HAP-1 (cell line): ENCODE measurements at places on chromosomes 16 and 17.
A peak's percentile ranks its signal among the peaks of the same experiment; 100 is the strongest.

GRCh38 chr17:19753051-19753509 is 5.0 kb upstream of the ALDH3A1 start:
- DNase-seq, result no peak

DNA sequence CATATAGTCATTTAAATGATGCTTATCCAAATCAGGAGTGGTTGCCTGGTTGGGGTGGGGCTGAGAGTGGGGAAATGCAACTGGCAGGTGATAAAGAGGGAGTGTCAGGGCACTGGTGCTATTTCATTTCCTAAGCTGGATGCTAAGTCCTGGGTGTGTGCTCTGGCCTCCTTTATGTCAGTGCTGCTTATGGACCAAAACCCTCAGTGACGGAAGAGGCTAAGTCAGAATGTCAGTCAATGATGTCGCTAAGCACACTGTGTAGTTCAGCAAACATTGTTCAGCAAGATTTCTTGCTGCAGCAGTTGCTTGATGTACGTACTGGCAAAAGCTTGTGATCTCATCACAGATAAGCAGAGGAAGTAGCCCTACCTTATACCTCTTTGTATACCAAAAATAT is 16.4 kb upstream of the FLCN start:
- no peak for DNase-seq

GRCh38 chr17:3512505-3513171 is 36.8 kb downstream of the ASPA start:
- peak; percentile 7 for DNase-seq

DNA sequence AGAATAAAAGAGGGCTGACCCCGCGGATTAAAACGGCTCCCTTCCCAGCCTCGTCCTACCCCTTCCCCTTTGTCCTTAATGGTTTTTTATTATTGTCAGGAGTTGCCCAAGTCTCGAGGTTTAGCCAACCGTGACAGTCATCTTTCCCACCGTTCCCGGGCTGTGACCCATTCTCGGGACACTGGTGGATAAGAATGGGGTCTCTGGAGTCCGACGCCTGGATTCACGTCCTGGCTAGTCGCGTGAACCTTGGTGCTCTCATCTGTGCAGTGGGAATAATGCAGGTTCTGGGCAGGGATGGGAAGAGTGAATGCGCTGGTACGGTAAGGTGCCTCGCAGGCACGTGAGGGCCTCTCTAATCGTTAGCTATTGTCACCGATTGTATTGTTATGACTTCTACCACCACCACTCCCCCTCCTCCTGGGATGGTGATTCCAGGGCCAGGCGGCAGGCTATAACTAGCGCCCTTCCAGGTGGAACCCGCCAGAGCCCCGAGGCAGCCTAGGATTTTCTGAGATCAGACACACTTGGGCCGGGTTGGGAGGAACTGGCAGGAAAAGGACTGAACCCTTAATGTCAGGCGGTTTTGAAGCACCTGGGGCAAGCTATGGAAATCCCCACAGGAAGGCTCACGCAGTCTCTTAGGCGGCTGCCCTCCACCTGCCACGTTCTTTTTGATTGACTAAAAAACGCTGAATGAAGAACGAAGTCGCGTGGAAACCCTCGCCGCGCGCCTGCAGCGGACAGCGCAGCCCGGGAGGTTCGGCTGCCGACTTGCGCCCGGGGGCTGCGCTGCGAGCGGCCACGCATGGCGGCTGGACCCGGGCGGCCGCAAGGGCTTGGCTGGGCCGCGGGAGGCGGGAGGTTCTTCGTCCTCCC is 2.7 kb downstream of the HS3ST3B1 start:
- no peak for DNase-seq

GRCh38 chr16:84633622-84634021 is 14.7 kb upstream of the KLHL36 start:
- no peak for DNase-seq

DNA sequence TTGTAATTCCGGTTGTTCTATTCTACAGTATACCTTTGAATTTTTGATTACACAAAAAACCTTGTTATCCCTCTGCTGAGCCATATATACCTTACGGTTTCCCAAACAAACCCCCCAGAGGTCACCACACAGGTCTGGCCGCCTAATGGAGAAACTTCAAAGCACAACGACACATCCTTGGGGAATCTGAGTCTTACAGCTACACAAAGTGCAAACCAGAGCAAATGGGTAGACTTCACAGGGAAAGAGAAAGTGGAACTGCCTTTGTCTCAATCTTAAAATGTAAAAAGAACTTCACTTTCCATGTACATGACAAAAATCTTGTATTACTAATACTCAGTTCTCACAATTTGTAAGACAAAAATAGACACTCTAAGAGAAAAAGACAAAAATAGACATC is 2.7 kb downstream of the FBXO31 start:
- peak; percentile 20 for DNase-seq

DNA sequence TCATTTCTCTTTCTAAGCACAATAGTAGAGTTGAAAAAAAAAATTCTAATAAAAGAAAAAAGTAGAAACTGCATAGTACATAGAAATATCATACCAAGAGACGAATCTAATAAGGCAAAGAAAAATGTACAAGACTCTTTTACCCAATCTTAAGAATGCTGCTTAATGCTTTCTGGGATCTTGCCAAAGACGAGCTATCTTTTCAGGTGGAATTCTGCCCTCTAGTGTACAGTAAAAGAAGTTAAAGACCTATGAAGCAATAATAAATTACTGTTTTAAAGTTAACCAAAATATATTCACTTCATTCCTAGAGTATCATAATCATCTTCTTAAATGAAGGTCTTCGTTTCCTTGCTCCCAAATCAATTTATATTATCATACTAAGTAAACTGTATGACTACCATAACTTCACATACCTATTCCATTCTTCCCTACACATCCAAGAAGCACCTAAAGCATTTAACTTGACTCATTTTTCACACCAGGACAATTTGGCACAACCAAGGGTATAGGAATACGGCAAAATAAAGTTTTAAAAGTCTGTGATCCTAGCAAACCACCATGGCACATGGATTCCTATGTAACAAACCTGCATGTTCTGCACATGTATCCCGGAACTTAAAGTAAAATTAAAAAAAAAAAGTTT is 47.7 kb downstream of the CFDP1 start:
- DNase-seq, result peak; percentile 76

- no peak for DNase-seq
Measured at GRCh38 chr17:65287040-65287439, 149.9 kb downstream of the RGS9 start.

GRCh38 chr17:79915850-79916430 is 76.7 kb upstream of the CBX4 start:
- peak; percentile 54 for DNase-seq

GRCh38 chr16:17571499-17572093 is 100.8 kb upstream of the XYLT1 start:
- no peak for DNase-seq

DNA sequence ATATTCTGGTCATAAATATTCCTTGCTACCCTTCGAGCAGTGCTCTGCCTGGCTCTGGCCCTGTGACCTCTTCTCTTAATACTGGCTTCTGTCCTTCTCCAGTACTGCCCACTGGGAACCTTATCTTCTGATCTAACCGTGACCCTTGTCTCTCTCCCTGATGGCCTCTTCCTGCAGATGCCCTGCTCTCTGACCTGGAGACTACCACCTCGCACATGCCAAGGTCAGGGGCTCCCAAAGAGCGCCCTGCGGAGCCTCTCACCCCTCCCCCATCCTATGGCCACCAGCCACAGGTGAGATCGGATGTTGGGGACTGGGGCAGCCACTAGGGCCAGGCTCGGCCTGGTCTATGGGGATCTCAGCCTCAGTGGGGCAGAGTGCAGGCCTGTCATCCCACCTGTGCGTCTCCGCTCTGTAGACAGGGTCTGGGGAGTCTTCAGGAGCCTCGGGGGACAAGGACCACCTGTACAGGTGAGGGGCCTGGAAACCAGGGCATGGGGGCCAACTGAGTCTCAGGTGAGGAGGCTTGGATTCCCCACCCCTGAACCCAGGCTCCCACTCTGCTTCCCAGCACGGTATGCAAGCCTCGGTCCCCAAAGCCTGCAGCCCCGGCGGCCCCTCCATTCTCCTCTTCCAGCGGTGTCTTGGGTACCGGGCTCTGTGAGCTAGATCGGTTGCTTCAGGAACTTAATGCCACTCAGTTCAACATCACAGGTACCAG is 1.5 kb downstream of the TGFB1I1 start:
- DNase-seq, result no peak

DNA sequence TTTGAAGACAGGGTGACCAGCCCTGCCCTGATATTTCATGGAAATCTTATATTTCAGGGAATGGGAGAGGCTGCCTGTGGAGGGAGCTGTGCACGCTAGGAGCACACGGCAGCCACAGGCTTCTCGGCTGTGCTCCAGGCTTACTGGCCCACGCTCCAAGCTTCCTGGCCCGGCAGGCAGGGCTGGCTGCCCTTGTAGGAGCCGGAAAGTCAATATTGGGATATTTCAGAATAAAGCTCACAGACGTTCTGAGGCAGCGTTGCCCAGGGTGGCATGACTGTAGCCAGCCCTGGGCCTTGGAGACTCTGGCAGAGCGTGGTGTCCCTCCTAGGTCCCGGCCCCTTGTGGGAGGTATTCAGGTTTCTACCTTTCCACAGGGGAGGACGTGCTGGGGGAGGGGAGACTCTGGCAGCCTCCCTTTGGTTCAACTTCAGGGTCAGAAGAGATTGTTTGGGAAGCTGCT is 95.6 kb downstream of the NPIPB11 start:
- DNase-seq, result no peak

DNA sequence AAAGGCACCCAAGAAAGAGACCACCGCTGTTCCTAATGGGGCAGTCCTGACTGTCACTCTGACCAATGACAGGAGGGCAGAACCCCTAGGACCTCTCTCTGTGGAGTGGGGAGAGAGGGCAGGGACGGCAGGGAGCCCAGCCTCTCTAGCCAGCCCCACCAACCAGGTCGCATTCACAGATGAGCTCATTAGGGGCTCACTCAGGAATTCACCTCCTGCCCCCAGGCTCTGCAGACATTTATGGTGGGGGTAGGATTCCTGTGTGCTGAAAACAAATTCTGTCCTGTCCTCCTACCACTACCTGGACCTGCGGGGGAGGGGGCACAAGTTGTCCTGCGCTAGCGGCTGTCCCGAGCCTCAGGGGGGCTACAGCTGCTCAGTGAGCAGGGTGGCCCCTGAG is 27.7 kb upstream of the GPRC5C start:
- no peak for DNase-seq

DNA sequence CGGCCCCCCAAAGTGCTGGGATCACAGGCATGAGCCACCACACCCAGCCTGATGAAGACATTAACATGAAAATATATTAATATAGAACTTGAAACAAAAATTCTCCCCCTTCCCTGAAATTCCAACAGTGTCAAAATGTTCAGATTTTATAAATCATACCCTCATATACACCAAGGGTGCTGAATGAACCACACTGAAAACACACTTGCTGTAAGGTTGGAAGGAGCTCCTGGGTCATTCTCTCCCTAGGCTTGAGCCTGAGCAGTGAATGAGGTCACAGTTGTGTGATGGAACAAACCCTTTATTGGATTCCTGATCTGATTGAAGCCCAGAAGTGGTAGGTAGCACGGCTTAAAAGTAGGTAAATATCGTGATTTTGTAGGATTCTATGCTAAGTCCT is at the start of gene EFCAB3:
EFCAB3 (plus strand) TSS at position 301 of the 400 bp plus-strand sequence. CDS start 2,427 bp downstream, outside the sequence.
- DNase-seq, result no peak

DNA sequence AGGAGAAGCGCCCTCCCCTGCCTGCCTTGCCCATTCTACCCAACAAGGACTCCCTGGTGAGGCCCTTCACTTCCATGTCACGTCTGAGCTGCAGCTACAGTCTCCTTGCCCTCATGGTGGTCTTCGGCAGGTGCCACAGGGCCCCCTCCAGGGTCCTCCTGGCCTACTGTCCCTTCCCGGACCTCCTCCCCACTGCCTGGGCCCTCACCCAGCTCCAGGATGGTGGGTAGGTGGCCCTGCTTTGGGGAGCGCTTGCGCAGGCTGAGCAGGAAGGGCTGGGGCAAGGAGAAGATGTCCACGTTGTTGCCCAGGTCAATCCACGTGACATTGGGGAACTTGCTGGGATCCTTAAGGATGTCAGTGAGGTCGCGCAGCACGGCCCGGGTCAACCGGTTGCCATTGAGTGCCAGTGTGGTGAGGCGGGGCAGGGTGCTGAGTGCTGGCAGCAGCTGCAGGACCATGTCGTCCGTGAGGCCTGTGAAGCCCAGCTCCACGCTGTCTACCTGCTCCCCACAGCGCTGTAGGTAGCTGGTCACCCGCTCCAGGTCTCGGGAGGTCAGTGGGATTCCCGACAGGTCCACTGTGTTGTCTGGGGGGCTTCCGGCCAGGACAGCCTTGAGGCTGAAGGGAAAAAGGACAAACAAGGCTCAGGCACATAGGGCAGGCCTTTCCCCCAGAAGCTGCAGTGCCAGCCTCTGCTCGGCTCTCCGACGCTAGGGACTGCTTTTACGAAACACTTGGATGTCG is 28.3 kb downstream of the TRPV2 start:
- peak; percentile 57 for DNase-seq

GRCh38 chr16:2040787-2041522 is 6.7 kb downstream of the NTHL1 start:
- no peak for DNase-seq

DNA sequence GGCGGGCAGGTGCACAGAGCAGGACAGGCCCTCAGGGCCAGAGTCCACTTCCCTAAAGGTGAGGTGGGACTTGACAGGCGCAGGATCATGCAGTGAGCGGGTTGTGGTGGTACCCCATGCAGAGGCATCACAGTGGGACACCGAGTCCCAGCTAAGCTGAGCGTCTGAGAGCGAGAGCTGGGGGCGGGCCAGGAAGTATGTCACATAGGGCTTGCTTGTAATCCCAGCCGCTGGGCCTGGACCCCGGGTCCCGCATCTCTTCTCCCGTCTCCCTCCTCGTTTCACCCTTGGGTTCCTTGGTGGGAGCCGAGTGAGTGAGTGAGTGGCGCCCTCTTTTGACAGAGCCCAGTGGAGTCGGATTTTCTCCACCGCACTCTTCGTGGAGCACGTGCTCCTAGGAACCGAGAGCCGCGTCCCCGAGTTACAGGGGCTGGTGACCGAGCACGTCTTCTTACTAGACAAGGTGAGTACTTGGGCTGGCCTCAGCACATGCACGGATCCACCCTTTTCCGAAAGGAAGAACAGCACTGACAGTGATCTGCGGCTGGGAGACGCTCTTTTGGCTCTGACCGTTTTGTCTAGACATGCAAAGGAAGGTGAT is 50.8 kb upstream of the ENDOV start:
- DNase-seq, result peak; percentile 63

GRCh38 chr16:22691335-22691734 is 122.6 kb upstream of the HS3ST2 start:
- no peak for DNase-seq

DNA sequence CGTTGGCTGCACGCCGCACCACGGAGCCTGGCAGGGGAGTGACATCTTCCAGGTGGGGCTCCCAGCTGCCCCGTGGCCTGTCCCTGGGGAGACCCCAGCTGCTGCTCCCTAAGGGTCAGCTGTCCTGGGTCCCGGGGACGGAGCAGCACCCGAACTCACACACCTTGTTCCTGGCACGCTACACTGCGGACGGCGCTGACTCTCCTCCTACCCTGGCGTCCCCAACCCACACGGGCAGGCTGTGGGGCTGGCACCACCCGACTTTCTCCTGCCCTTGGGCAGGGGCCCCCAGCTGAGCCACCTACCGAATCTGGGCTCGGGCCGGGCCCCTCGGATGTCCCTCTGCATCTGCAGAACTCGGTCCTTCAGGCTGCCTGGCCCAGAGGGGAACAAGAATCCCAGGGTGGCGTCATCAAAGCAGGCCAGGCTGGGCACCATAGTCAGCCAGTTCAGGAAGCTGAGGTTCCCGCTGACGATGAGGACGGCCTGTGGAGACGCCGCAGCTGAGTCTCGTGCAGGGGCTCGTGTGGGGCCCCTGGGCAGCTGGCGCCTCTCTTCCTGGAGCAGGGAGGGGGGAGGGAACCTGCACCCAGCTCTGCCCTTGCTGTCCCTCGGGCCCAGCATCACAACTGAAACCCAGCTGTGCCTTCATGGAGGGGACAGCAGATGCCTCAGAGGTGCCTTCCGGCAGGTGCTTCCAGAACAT is 70.5 kb upstream of the GNG13 start:
- no peak for DNase-seq

GRCh38 chr16:695355-696089 is 5.3 kb upstream of the WDR24 start:
- peak; percentile 74 for DNase-seq
